ENCODE measurements at places on chromosomes 3 and 15.

GRCh38 chr3:151615464-151615863 is 118.3 kb upstream of the AADACL2 start:
- no peak for DNase-seq

- DNase-seq: no peak
Measured at GRCh38 chr15:70358871-70359647, 261.3 kb upstream of the TLE3 start.

DNA sequence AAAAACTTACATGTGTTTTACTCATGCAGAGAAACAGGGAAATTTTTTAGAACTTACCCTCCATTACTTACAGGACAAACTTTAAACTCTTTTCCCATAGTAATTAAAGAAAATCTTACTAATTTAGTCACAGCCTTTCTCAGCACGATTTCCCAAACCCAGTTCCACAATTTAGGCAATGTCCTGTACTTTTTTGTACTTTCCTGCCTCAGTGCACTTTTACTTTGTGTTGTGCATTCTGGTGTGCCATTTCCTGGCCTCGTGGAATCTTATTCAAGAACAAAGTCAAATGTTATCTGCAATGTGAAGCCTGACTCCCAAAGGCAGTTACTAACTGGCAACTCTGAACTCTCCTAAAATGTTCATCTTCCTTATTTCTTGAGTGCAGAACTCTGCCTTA is 1.9 kb downstream of the SLC33A1 start:
- DNase-seq: no peak

DNA sequence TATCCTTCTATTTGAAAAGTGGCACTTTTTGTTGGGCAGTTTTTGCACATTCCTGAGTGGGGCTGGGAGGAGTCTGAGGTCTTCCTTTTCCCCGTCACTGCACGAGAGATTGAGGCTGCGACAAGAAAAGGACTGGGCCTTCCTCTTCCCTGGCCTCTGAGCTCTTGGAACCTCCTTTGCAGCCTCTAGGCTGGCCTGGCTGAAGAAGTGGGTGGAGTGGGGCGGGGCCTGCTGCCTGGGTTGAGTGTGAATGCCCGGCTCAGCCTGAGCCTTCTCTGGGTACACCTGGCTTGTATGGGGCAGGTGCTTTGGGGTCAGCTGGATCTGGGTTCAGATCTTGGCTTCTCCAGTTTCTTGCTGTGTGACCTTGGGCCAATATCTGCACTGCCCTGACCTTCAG is 43.1 kb downstream of the PLXNA1 start:
- DNase-seq: no peak

- peak; percentile 46 for DNase-seq
Measured at GRCh38 chr15:74173380-74174218, at the start of gene ISLR. TSS of gene ISLR (plus strand) at chr15:74173710. CDS start at chr15:74174859, 1,149 bp downstream.

DNA sequence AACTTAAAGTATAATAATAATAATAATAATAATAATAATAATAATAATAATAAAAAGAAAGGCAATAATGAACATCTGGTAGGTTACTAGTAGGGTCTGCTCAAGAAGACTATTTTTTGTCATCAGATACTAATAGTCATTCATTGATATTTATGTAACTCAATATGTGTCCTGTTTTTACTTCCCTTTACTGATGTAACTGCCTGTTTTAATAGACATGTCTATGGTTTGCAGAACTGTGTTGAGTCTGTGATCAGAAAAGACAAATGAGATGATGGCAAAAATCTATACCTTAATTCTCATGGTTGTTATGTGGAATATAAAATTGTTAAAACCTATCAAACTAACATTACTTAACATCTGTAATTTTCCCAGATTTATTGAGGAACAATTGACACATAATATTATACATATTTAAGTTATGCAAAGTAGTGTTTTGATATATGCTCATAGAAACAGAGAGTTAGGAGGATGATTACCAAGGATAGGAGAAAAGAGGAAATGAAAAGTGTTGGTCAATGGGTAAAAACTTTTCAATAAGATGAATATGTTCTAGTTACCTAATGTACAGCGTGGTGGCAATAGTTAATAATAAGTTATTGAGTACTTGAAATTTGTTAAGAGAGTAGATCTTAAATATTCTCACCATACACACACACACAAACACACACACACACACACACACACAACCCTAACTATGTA is 699.4 kb downstream of the ZPLD1 start:
- DNase-seq: no peak

- no peak for DNase-seq
Measured at GRCh38 chr15:62046078-62046743, 14.0 kb downstream of the VPS13C start.

- no peak for DNase-seq
Measured at GRCh38 chr3:38084334-38085310, 45.6 kb downstream of the DLEC1 start.

GRCh38 chr15:33738941-33739664 is 229.2 kb upstream of the CHRM5 start:
- DNase-seq: no peak

DNA sequence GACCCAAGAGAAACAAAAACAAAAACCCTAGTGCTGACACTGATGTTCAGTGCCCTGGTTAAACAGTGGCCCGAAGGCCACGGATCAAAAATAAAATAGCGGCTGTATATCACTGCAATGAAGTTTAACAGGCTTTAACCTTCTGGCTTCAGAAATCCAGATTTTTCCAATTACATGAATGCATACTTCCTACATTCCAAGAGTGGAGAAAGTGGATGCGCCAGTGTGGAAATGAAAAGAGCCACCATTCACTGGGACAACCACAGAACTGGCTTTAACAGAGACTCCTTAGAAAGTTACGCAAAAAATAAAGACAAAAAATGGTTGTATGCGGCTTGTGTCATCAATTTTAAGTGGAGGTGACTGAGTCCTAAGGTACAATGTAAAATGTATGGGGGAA is 522.2 kb downstream of the FHIT start:
- DNase-seq: no peak

DNA sequence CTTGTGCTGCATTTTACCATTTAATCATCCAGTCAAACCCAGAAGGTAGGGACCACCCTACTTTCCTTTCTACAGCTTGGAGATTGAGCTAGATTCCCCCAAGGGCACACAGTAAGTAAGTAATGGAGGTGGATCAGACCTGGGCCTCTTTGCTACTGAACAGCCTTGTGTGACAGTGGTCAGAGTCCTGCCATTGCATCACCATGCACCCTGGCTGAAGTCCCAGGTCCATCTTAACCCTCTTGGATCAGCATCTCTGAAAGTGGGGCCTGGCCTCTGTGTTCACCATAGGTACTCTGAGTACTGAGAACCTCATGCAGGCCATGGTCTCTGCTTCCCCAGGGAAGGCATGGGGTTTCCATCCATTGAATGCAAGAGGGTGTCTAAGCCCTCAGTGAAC is 34.5 kb upstream of the ATP10A start:
- no peak for DNase-seq

DNA sequence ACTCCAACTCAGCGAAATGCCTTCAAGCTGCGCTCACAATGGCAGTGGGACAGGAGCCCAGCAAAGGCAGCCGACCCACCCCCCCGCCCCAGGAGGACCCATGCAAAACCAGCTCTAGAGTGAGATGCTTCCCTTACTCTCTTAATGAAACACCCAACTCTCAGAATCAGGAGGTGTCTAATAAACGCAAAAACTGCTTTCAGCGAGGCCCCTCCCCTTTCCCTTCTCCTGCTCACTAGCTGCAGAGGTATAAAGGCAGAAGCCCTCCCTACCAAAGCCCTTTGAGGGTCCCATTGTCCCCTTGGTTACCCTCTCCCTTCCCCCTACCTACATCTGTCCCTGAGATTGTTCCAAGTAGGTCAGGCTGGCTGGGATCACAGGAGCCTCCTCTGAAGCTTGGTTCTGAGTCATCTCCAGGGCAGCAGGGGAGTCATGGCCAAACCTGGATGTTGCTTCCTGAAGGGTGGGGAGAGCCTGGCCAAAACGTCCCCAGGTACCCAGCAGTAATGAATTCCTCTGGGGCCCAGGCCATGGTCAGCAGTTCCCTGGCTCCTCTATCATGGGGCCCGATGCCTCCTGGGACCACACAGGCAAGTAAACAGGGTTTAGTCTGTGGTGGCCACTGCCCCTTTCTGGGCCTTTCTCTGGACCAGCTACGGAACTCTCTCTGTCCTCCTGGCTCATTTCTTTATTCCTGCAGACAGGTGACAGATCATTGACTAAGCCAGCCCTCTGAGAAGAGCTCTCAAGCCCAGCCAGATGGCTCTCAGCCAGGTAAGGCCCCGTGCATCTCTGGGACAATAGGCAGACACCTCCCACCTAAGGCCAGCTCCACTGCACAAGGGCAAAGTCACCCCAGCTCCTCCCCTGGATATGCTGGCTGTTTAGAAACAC is 8.6 kb downstream of the KLHL25 start:
- no peak for DNase-seq

GRCh38 chr3:132694991-132695390 is 27.2 kb downstream of the NPHP3 start:
- no peak for DNase-seq

GRCh38 chr15:68228143-68228970 is 1.2 kb downstream of the CLN6 start:
- DNase-seq: peak; percentile 7

DNA sequence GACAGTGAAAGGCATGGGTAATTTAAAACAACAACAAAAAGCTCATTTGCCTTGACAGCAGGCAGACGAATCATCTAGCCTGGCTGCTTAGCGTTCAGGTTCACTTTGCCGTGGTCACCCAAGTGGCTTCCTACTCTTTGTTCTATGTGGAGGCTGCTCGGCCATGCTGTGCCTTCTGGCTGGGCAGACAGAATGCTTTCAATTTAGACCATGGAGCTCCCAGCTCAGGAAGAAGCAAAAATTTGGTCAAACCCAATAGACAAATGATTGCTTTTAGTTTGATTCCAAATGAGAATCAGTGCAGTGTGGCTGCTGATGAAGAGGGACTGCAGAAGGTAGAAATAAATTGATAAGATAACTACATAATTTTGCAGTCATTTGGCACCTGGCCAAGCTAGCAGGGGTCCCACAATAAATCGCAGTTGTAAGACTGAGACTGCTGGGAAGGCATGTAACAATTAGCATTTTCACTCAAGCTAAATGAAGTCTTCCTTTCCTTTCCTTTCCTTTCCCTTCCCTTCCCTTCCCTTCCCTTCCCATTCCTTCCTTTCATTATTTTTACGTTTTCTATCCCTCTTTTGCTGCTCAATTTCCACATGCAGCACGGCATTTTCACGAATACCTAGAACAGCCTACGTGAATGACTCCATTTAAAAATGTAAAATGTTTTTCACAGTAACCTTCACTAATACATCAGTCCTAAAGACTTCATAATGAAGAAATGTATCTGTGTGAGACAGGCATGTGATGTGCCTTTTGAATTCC is 360.4 kb upstream of the TGFBR2 start:
- no peak for DNase-seq

- no peak for DNase-seq
Measured at GRCh38 chr15:87732976-87733375, 523.6 kb downstream of the NTRK3 start.

DNA sequence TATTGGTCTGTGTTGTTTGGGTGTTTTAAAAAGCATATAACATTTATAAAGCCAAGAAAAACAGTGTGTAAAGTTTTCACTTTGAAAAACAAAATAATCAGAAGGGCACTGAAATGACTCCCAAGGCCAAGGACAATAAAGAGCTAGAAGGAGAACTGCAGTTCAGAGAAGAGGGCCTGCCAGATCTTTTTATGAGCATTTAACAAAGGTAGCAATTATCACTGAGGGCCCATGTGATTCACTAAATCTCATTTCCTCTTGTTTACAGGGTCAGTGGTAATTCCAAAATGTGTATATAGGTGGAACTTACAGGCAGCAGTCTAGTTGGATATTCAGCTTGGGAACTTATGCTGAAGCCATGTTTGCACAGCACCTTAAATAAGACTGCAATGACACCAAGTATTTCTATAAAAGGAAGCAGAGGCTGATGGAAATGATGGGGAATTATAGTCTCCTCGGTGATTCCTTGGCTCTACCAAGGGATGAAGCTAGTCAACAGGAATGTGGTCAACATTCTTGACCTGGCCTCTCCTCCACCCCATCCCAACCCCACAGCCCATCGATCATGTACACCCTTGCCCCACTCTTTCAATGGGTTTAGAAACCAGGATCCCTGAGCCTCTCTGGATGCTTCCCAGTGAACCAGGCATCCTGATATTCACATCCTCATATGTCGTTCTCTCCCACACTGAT is 54.4 kb upstream of the THUMPD3 start:
- no peak for DNase-seq

- DNase-seq: no peak
Measured at GRCh38 chr3:31103623-31104180, 209.2 kb upstream of the GADL1 start.

- DNase-seq: peak; percentile 47
Measured at GRCh38 chr3:69012800-69013252, 658 bp downstream of the EOGT start.

GRCh38 chr3:79125313-79125984 is 642.3 kb downstream of the ROBO1 start:
- DNase-seq: no peak

- peak; percentile 82 for DNase-seq
Measured at GRCh38 chr3:52685285-52685708, 416 bp downstream of the PBRM1 start.

DNA sequence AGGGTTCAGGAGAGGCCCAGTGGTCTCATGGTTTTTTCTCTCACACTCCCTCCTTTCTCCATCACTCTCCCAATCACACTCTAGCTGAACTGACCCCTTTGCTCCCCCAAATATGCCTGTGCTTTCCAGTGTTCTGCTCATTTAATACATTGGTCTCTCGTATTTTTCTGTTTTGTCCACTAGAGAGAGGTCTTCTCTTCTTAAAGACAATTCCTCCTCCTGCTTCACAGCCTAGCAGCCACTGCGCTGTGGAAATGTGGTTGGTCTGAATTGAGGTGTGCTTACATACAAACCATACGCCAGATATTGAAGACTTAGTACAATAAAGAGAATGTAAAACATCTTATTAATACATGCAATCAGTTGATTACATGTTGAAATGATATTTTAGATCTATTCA is 60.6 kb upstream of the XCR1 start:
- no peak for DNase-seq

DNA sequence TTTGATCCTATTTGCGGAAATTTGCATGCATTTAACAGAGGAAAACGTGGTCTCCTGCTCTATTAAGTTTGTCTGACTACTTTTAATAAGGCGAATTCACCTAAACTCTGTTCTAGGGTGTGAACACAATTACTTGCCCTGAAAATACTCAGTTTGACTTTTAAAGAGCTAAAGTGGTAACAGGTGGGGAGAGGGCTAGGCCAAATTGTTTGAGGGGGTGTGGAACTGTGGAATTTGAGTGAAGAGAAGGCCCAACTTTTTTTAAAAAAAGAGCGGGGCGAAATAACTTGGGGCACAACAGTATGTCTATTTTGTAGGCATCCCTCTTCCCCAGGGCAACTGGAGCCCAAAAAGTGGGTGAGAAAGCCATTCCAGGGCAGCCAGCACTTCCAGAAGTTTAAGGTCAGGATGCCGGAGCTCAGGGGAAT is 580 bp upstream of the FXR1 start:
- DNase-seq: no peak

- DNase-seq: no peak
Measured at GRCh38 chr3:176798680-176799079, 398.6 kb downstream of the TBL1XR1 start.

DNA sequence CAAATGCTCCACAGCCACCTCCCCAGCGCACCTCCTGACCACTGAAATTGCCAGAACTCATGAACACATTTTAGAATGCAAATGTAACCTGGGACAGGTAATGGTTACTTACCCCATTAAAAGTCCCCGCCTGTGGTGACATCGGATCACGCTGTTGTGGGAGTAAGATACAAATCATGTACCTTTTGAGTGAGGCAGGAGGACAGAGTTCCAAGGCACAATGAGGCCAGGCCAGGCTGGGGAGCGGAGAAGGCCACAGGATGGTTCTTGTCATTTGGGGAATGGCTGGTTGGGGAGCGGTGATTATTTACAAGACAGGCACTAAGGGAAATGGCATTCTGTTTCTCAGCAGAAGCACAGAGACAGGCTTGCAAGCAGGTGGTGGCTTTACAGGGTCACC is 490.0 kb downstream of the EDEM1 start:
- DNase-seq: no peak

Data from left ventricle myocardium inferior (tissue), 1 donor.